ENCODE measurements at places on chromosomes 3 and 15. TPM values are rescaled to one million over a fixed set of nuclear protein-coding genes. Genes with fewer than 3 reads are reported as not detected.

Gene THRB
- total RNA-seq, result 2.8 TPM

Gene GOLGA8O
- not detected for total RNA-seq

Gene HEXA
- total RNA-seq, result 43.8 TPM

Gene ALDH1A2
- total RNA-seq, result not detected

Gene DHX30
- total RNA-seq, result 75.0 TPM

Gene GRK7
- total RNA-seq, result 0.07 TPM

Gene BFSP2
- not detected for total RNA-seq

Gene SERINC4
- total RNA-seq, result 0.19 TPM

Gene DLL4
- not detected for total RNA-seq

Gene TCTA
- 25.3 TPM for total RNA-seq

Data from airway epithelial cell (primary cell).